GM04504 (cell line): ENCODE measurements at places on chromosomes 12 and 14.

GRCh38 chr14:49493557-49493956 is 92.6 kb downstream of the RPS29 start:
- no peak for DNase-seq

DNA sequence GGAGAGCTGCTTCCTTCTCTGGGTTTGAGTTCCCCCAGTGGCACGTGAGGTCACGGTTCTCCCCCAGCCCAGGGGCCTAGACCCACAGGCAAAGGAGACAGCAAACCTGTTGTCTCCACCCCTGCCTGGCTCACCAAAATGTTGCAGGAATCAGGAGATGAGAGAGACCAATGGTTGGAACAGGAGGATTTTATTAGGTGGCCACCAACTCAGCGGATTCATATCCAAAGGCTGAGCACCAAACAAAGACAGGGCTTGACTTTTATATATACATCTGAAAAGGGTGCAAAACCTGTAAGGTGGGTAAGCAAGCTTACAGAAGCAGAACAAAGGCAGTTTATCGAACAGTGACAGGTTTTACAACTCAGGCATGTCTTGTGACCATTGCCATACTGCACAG is 9.2 kb upstream of the ADAM21 start:
- no peak for DNase-seq

- DNase-seq = no peak
These were observed 187.2 kb downstream of the KCNA5 start for GRCh38 chr12:5230861-5231260.

DNA sequence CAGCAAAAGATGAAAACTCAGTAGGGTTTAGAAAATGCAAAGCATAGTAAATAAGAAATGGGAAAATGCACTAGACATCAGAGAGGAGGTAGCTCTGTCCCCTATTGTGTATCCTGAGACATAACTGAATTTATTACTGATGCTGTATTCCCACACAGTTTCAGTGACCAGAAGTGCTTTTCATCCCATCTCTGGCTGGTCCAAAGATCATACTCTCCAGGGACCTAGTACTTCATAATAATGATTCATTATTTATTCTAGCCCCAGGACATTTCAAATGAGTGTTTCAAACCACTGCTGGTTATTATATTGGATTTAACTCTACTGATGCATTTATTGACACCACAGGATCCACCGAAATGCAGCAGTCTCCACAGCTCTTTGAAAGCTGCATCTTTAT is 163.3 kb downstream of the PAWR start:
- DNase-seq = no peak

DNA sequence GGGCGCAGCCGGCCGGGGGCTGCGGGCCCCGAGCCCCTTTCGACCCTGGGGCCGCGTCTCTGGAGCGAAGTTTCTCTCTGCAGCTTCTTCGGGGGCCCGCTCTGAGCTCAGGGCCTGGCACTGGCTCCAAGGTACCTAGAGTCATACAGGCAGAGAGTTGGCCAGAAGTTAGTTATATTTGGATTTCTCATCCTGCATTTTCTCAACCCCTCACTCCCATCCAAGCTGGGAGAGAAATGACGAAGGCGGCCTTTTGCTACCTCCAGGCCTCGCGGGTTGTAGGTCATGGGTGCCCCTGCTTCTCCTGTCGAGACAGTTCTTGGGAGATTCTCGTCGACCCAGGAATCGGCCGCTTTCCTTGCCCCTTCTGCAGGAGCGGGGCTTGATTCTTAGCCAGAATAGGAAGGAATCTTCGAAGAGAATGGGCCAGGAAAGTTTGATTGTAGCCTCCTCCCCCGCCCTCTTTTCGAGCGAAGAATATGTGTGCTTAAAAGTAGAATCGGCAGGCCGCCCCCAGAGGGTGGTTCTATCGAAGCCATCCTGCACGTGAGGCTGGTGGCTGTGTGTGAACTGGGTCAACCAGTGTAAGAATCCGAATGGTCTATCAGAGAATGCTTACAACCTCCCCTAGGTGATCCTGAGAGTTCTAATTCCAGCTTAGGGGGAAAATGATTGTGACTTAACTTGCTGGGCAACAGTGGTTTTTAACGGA is 785 bp downstream of the MLEC start:
- no peak for DNase-seq

DNA sequence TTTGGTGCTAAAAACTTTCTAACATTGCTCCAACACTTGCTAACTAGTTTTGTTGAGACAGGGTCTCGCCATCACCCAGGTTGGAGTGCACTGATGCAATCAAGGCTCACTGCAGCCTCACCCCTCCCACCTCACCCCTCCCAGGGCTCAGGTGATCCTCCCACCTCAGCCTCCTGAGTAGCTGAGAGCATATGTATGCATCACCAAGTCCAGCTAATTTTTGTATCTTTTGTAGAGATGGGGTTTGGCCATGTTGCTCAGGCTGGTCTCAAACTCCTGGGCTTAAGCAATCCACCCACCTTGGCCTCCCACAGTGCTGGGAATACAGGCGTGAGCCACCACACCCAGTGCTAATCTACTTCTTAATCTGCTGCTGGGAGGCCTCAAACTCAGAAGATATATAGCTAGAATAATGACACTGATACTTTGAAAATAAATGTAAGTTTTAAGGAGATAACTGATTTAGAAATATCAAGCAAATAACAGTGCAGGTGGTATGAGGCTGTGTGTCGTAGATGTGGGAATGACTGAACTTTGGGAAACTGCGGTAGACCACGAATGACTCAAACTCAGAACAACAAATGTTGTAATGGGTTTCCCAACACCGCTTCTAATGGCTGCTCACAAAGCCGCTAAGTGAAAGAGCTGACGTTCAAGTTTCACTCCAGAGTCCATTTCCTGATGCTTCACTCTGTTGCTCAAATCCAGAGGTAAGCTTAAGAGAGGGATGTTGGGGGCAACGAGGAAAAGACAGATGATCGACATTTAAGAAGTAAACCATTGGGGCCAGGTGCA is 10.0 kb downstream of the TMCC3 start:
- DNase-seq = no peak

- DNase-seq = no peak
These were observed 2.7 kb upstream of the SCARB1 start for GRCh38 chr12:124866195-124866882.

DNA sequence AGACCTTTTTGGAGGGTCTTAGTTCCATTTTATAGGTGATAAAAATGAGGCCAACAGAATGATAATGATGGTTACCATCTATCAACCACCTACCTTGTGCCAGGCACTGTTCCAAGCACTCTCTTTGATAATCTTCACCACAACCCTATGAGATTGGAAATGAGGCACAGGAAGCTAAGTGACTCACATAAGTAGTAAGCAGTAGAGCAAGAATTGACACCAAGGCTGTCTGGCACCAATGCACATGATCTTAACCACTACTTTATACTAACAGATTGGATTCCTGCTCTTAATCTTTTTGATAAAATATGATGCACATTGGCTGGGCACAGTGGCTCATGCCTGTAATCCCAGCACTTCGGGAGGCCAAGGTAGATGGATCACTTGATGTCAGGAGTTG is 91.4 kb downstream of the DRAM1 start:
- no peak for DNase-seq

DNA sequence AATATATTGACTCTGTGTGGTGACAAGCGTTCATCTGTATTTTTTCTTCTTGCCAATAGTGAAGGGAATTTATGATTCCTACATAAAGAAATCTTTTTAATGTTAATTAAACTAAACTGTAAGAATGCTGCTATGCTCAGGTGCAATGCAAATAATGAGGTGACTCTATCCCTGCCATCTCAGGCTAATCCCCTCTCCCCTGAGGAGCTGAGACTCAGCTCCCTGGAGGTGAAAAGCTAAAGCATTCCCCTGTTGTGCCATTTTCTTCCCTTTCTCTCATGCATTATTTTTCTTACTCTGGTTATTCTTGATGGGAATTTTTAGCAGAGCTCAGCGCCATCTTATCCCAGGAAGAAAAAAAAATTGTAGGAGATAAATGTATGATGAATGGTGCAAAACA is 113.9 kb upstream of the FGD4 start:
- DNase-seq = no peak

- DNase-seq = no peak
These were observed 20.3 kb upstream of the DHRS4 start for GRCh38 chr14:23933108-23933741.
